ENCODE measurements at places on chromosomes 11 and 22.

- DNase-seq: no peak
These were observed 239.5 kb downstream of the ST3GAL4 start for GRCh38 chr11:126594921-126595367.

GRCh38 chr11:106173291-106173690, 95.8 kb downstream of the AASDHPPT start:
- DNase-seq: no peak

GRCh38 chr11:24324211-24324610, 172.6 kb upstream of the LUZP2 start:
- DNase-seq: no peak

DNA sequence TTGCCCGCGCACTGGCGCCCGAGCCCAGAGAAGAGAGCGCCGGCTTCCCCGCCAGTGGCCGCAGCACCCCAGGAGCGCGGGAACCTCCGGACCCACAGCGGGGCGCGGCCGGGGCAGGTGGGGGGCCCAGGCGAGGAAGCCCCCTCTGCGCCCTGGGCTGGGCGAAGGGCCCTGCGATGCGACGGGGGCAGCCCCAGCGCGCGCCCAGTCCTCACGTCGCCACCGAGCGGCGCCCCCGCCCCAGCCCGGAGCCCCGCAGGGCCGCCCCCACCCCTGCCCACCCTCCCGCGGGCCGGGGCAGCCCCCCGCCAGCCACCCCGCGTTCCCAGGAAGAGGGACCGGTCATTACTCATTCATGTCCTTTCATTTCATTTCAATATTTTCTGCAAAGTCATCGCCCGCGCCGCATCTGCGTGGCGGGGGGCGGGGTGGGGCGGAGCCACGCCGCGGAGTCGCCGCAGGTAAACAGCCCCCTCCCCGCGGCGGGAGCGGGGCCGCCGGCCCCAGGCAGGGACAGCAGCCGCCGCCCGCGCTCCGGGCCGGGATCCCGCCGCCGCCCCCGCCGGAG, 673 bp upstream of the PANX2 start:
- DNase-seq: no peak

DNA sequence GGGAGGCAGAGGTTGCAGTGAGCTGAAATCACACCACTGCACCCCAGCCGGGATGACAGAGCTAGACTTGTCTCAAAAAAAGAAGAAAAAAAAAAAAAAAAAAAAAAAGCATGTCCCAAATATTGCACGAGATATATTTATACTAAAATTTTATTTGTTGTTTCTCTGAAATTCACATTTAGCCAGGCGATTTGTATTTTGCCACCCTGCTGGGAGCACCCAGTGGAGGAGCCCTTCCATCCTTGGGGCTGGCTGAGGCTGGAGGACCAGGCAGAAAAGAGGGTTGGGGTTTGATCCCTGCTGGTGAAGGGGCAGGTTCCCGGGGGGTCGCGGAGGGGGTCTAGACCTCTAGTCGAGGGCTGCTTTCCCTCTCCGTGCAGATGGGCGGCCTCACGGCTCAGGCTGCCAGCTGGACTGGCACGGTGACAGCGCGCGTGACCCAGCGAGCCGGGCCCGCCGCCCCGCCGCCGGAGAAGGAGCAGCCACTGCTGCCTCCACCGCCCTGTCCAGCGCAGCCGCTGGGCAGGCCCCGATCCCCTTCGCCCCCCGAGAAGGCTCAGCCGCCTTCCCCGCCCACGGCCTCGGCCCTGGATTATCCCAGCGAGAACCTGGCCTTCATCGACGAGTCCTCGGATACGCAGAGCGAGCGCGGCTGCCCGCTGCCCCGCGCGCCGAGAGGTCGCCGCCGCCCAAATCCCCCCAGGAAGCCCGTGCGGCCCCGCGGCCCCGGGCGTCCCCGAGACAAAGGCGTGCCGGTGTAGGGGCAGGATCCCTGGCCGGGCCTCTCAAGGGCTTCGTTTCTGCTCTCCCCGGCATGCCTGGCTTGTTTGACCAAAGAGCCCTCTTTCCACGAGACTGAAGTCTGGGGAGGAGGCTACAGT, 952 bp upstream of the CATSPERZ start:
- no peak for DNase-seq

GRCh38 chr11:131980888-131981668, 610.7 kb downstream of the NTM start:
- no peak for DNase-seq

DNA sequence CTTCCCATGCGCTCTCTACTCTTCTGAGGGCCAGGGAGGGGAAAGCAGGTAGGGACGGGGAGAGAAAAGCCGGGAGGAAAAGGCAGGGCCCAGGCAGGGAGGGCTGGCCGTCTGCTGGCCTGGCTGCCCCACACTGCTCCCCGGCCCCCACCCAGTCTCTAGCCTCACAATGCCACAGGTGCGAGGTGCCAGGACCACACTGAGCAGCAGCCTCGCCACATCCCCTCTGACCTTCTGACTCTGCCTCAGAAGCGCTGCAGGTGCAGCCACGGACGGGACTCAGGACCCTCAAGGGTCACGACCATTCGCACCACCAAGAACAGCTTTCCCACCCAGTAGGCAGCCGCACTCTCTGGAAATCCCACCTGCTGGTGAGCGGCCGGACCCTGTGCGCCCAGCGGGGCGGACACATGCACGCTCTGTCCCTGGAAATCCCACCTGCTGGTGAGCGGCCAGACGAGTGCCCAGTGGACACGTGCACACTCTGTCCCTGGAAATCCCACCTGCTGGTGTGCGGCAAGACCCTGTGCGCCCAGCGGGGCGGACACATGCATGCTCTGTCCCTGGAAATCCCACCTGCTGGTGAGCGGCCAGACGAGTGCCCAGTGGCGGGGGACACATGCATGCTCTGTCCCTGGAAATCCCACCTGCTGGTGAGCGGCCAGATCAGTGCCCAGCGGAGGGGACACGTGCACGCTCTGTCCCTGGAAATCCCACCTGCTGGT, 20.1 kb downstream of the TOLLIP start:
- no peak for DNase-seq

DNA sequence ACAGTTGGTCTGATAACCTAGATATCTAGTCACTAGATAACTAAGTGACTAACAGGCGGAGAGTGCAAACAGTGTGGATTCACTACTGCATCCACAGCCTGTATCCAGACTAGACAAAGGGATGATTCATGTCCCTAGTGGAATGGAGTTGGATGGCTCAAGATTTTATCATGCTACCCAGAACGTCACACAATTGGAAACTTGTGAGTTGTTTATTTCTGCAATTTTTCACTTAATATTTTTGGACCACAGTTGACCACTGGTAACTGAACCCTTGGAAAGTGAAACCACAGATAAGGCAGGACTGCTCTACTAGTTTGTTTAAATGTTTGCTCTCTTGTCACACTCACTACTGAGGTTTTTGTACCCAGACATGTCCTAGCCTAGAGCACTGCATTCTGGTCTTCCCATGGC, 76.0 kb downstream of the UBASH3B start:
- no peak for DNase-seq

GRCh38 chr22:49566693-49567092, 261.0 kb downstream of the BRD1 start:
- no peak for DNase-seq

DNA sequence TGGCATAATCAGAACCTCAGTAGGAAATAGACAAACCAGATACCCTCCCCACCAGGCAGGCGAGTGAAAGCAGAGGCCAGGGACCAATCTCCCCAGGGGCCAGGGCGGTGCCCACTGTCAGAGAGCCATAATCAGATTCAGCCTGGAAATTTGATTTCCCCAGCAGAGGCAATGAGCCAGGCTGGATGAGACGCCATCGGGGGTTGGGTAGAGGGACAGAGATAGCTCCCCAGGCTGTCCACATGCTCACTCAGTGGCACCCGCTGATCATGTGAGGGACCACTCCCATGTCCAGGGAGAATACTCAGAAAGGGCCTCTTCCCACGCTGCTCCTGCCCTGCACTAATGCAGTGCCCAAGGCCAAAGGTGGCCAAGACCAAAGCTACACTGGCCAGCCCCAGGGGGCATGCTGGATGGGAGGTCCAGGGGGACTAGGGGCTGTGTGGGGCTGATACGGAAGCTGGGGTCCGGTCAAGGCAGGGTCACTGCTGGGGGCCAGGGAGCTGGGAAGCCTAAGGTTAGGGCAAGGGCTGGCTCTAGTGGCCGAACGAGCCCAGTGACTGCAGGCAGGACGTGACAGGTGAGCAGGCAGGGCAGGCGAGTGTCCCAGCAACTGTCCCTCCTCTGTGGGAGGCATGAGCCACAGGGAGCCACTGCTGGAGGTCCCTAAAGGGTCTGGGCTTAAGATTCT, 19.8 kb downstream of the ARVCF start:
- no peak for DNase-seq

DNA sequence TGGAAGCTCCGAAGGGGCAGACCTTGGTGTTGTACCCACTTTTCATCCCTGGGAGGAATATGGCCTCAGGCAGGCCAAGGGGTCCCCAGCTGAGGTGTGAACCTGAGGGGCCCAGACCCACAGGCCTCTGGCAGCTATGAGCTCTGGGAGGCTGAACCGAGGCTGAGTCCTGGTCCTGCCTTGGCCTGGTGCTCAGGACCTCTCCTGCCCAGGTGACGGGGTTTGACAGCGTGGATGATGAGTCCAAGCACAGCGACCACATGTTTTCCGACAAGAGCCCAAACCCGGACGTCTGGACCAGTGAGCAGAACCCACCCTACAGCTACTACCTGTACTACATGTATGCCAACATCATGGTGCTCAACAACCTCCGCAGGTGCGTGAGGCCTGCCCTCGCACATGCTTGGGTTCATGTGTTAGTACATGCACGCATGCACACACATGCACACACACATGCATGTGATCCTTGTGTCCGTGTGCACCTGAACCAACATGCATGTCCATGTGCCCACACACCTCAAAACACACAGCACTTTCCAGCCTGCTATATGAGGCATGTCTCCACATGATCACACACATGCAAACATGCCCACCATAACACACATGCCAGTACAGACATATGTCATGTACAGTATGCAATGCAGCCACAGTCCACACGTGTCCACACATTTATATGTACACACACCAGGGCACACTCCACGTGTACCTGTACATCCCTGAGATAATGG, 40.9 kb downstream of the RNF141 start:
- no peak for DNase-seq
